ENCODE measurements at places on chromosomes 3 and 15.

DNA sequence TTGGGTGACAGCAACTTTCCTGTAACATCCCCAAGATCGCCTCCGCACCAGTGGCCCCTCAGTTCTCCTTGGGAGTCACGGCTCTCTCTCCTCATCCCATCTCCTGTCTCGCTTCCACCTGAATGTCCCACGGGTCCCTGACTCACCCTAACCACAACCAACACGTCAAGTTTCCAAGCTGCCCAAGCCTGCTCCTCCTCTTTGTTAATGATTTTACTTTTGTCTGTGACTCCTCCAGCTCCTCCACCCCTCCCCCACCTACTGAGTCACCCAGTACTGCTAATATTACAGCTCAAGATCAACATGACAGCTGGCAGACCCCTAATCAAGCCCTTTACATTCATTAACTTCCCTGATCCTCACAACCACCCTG, 39.3 kb downstream of the BDH1 start:
- peak; percentile 23 for DNase-seq

DNA sequence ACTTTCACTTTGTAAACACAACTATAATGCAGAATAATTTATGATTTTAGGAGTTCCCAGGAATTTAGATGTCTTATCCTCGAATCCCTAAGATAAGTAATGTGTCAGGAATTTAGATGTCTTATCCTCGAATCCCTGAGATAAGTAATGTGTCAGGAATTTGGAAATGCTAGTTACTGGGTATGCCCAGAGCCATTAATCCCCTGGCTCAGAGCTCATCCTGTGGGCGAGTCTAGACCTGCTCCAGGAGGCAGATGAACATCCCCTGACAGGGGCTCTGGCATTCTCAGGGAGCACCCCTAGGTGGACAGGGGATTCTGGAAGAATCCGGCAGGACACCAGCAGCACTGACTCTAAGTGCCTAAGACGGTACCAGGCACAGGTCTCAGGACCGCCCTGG, 163.3 kb downstream of the ARRDC4 start:
- no peak for DNase-seq

DNA sequence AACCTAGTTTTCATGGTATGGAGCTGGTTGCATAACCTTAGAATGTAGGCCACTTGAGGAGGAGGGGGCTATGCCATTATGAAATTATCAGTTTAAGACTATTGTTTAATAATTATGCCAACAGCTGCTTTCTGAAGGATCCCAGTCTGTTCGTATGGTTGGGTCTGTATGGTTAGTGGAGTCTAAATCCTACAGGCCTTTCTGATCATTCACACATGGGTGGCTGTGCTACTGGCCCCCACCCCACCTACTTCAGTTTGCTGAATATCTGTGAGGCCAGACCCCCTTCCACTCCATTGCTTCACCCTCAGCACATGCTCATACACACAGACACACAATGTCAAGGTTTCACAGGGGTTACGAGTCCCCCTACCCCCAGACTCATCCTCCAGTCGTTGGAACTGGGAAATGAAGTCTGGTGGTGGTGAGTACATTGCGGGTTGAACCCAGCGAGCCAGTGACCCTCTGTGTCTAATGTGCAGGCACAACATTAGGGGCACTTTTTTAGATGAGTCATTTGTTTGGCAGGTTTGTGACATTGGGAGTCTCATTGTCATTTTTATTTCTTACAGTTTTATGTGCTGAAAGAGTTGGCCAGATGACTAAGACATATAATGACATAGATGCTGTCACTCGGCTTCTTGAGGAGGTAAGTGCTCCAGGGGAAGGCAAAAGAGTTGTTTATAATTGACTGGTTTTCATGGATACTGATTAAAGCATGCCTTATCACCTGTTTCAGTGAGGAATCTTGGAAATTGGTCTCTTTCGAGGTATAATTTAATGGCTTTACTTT, 85.3 kb downstream of the TRAK1 start:
- no peak for DNase-seq

DNA sequence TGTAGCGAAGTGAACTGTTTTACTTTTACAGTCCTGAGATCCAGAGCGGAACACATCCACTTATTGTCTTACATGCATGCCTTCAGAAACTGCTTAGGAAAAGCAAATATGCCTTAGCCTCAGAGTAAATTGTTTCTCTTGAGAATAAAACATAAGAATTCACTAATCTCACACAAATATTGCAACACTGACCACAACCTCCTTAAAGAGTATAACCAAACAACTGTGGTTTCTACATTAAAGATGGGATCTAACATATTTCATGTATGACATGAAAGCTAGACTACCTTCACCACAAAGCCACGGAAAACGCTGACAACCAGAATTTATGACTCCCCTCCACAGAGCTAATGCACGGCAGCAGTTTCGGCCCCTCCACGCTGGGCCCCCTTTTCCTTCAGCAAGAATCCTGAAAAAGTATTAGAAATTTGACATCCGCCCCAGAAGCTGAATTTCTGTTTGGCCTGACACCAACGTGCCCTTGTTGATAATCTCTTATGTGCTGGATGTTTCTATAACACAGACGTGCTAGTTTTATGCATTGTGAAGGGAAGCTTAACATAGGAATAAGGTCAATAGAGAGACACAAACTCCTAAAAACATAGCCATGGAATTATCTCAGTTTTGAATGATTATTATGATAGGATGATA, 84.6 kb downstream of the GREM1 start:
- no peak for DNase-seq

- no peak for DNase-seq
These were observed 215.2 kb upstream of the ROPN1 start for GRCh38 chr3:124207077-124207476.

DNA sequence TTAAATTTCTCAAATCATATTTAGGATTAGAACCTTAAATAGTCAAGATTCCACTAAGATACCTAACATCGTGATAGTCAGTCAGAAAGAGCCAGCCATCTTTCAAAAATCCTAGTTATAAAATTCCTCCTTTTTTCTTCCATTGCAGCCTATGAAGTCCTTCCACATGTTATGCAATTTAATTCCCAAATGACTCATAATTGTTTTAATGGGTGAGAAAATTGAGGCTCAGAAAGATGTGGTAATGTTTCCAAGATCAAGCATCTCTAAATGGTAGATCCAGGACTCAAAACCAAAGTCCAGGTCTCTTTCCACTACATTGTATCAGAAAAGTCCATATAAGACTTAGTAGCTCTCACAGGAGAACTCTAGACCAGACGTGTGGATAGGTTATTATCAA, 9.5 kb downstream of the CFAP44 start:
- DNase-seq, result no peak

DNA sequence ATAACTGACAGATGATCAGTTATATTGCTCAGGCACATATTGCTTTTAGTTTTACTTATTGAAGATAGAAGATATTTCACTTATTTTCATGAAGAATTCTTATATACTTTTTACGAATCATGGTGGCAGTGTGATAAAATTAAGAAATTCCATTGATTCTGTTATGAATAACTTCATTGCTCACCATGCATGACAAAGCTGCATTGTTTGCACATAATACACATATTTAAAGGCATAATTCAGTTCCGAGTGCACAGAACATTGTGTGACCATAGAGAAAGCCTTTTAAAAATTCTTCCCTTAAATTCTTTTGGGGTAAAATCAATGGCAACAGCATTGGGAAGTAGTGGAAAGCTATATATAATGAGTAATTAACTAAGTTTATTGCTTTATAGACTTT, 82.5 kb upstream of the NAALADL2 start:
- DNase-seq, result no peak

DNA sequence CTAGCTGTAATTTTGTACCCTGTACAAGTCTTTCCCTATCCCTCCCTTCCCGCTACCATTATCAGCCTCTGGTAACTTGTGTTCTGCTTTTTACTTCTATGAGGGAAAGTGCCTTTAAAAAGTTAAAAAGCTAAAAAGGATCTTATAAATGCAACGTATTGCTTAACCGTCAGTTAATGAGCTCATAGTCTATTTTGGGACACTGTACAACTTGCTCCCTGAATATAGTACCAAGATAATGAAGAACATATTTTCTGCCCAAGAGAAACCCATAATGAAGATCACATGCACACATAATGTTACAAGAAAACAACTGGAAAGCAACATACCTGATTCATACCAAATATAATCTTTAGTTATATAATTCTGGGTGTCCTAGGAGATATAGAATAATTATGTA, 22.6 kb downstream of the ZIC1 start:
- no peak for DNase-seq

DNA sequence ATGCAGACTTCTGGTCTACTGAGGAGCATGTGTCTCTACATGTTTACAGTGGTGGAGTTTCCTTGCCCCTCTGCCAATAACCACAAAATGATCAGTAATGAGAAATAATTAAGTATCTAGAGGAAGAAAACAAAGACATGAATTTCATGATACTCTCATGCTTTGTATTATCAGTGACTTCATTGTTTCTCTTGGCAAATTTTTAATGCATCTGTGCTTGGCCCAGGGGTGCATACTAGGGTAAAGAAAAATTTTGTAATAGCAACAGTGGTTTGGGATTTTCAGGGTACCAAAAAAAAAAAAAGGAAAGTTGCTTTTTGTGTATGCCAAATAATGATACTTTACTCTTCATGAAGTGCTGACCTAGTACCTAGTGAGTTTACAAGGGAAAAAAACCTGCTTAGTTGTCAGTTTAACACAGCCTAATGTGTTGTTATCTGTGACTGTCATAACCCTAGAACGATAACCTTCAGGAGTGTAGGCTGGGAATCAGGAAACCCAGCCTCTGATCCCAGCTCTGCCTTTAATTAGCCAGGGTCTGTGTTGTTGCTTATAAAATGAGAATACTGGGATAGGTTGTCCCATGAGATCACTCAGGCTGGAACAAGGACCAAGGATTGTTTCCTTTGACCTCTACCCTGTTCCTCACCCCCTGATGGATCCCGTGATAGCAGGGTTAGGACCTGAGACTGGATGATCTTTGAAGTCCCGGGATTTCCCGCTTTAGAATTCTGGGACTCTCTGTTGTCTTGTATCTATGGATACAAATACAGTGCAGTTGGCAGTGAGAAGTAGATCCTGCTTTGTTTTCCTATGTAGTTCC, 117.5 kb downstream of the CMSS1 start:
- DNase-seq, result no peak

DNA sequence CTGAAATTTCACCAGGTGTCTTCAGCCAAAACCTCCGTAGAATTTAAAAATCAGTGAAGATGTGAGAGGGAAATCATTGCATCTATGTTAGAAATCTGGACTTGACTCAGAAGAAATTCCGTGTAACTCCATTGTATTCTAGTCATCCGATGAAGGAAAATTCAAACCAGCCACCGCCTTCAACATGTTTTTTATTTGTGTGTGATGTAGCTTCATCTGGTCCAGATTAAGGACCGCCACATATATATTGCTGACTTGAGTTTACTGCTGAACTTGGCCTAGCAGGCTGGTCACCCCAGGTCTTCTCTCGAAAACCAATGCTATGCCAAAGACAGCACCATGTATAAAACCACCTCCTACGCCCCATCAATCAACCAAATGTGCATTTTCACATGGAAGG, 120.9 kb downstream of the FOXP1 start:
- no peak for DNase-seq

GRCh38 chr3:76078101-76078500, 292.8 kb upstream of the ZNF717 start:
- no peak for DNase-seq

Measured in stimulated activated CD4-positive, alpha-beta T cell treated with anti-CD3 and anti-CD28 coated beads, Interleukin-12 subunit alpha, Interleukin-12 subunit beta, amount 100 ng/mL, for 24 hours (primary cell).